ENCODE measurements at places on chromosomes 1 and 21. TPM values are rescaled to one million over a fixed set of nuclear protein-coding genes. Genes with fewer than 3 reads are reported as not detected.
A peak's percentile ranks its signal among the peaks of the same experiment; 100 is the strongest.

DNA sequence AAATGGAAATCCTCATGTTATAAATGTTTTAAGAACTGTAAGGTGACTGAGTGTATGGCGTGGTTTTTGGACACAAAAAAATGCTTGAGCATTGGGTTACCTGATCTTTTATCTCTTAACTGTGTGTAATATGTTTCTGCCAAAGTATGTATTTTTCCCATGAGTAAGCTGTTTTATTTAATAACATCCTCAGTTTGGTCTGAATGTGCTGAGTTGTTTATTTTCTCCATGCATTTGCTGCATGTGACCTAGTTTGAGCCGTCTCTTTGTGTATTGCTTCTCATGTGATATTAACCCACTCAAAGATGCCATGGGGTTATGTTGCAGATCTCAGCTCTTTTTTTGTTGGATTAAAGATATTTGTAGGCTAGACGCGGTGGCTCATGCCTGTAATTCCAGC, 6.1 kb upstream of the LYPLA2 start:
- no peaks in the 10 kb centered on the region for H3K27me3 ChIP-seq
- peaks cover 10% of the 10 kb centered on the region for H3K4me1 ChIP-seq
- no peak for DNase-seq
- H3K36me3 ChIP-seq = peaks cover 36% of the 10 kb centered on the region

DNA sequence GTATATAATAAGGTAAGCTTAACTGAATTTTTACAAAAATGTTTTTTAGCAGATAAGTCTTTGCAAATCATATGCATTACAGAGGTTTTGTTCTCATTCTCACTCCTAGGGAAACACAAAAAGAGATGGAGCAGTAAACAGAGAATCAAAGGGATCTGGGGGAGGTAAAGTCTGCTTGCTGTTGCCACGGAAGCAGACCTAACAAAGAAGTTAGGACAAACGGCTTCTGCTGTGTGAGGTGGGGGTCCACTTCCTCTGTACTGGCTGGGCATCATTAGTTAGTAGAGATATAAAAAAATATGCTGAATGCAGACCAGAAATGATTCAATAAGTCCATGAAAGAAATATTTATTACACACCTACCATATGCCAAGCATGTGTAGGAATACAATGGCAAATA, 34.2 kb downstream of the GJA5 start:
- no peak for DNase-seq
- H3K27ac ChIP-seq = no peak overlapping the region
- H3K36me3 ChIP-seq = no peaks in the 10 kb centered on the region
- H3K27me3 ChIP-seq = no peaks in the 10 kb centered on the region
- H3K4me3 ChIP-seq = no peak overlapping the region
- no peaks in the 10 kb centered on the region for H3K4me1 ChIP-seq

DNA sequence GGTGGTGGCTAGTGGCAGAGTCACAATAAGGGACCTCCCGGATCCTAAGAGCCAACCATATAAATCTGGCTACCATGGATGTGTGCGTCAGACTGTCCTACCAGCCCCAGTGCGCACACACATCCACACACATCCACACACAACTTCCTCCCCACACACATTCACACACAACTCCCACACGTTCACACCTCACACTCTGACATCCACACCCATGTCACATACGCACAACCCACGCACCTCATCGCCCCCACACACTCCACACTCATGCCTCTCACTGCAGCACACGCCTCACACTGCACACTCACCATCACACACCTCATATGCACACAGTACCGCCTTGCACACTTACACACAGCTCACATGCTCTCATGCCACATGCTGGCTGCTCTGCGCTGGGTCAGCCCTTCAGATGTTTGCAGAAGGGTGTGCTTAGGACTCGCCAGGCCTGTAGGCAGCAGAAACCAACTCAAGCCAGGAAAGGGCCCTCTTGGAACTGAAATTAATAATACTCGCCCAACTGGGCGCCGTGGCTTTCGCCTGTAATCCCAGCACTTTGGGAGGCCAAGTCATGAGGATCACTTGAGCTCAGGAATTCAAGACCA, 3.0 kb downstream of the LDLRAD2 start:
- DNase-seq = no peak
- H3K27ac ChIP-seq = no peak overlapping the region
- no peaks in the 10 kb centered on the region for H3K36me3 ChIP-seq
- no peaks in the 10 kb centered on the region for H3K27me3 ChIP-seq
- no peak overlapping the region for H3K4me3 ChIP-seq
- peaks cover 7% of the 10 kb centered on the region for H3K4me1 ChIP-seq

DNA sequence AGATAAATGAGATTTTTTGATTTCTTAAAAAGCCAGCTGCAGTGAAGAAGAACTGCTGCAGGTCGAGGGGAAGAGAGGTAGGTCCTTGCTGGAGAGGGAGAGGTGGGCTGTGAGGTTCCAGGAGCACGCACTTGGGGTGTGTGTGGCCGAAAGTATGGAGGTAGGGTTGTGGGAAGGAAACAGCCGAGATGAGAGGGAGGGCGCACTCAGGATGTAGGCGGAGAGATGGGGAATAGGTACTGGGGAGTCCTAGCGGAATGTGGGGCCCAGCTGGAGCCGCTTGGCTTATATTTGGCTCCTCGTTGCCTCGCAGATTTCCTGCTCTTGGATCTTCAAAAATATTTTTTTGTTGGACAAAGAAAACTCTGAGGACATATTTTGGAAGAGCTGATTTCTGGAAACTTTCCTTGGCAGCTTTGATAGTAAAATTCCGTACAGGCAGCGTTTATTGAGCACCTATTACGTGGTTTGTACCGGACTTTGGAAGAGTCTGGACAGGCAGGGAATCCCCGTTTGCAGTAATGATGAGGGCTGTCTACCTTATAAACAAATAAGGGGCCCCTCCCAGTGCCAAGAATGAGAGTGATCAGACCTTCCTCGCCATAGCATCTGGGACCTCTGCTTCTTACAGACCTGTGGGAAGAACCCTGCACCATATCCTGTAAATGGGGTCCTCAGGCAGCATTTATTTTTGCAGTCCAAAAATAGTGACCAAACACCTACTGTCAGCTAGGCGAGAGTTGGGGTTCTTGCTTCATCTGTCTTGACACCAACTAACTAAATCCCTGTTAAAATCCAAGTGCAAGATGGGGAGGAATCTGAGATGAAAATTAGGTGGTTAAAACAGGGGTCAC, 1.5 kb downstream of the LRRC8D start:
- peaks cover 16% of the 10 kb centered on the region for H3K4me1 ChIP-seq
- H3K36me3 ChIP-seq = no peaks in the 10 kb centered on the region
- peak overlapping the region; percentile 42 for H3K27ac ChIP-seq
- no peaks in the 10 kb centered on the region for H3K27me3 ChIP-seq

DNA sequence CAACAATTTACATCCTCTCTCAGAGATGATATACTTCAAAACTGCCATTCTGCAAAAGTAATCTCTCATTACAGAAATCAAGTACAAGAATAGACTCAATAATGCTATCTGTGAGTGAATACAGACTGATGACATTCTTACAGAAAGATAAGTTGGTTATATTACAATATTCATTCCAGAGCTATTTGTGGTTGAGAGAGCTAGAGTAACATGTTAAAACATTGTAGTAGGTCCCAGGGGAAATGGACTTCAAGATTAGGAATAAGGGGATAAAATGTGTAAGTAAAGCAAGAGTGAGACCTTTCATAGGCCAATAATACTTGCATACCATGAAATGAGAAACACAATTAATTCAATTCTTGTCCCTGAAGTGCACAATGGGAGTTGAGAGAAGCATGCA, 1.5 kb downstream of the F13B start:
- no peak for DNase-seq
- H3K4me3 ChIP-seq = no peak overlapping the region
- H3K27me3 ChIP-seq = no peaks in the 10 kb centered on the region
- H3K4me1 ChIP-seq = no peaks in the 10 kb centered on the region
- H3K27ac ChIP-seq = no peak overlapping the region

DNA sequence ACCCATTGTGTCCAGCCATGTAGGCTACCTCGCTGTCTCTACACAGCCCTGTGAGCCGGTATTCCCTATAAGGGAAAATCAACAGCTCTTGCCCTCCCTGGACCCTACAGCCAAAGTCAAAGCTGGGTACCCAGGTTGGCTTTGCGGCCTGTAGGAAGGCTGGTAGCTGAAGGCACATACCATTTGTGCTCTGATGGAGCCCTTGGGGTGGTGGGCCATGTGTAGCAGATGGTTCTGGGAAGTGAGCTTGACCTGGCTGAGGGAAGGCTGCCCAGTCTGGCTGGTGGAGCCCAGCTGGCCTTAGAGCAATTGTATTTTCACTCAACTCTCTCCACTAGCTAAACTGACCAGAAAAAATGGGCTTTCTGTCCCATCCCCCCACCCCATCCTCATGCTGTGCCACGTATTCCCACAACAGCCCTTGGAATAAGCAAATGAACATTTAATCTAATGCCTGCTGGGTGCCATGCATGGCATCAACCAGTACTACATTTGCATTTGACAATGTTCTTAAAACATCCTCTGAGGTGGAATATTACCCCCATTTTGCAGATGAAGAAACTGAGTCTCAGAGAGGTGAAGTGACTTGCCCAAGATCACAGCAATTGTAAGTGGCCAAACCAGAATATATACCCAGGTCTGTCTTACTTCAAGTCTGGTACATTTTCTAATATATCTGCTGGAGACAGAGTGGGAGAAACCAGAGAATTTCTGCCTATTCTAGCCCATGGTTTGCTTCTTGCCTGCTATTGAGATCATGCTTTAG, 56.8 kb downstream of the NDUFS5 start:
- no peak for DNase-seq
- H3K36me3 ChIP-seq = no peaks in the 10 kb centered on the region
- no peaks in the 10 kb centered on the region for H3K27me3 ChIP-seq
- peaks cover 31% of the 10 kb centered on the region for H3K4me1 ChIP-seq
- no peak overlapping the region for H3K4me3 ChIP-seq

DNA sequence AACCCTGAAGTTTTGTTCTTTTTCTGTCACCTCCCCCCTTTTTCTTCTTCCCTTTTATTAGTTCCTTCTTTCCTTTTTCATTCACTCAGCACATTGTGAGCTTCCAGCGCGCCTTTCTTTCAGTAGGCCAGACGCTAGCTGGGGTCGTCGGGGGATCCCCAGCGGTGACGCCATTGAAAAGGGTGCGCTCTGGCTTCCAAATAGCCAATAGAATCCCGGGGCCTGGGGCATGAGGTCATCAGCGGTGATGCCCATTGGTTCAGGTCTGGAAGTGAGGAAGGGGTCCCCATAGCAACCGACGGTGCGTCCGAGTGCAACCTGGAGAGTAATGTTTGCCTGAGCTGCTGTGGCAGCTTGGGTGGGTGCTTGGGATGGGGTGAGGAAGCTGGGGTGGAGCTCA, 6.9 kb upstream of the EFNA3 start:
- DNase-seq = no peak
- peaks cover 31% of the 10 kb centered on the region for H3K4me1 ChIP-seq
- H3K27me3 ChIP-seq = no peaks in the 10 kb centered on the region

DNA sequence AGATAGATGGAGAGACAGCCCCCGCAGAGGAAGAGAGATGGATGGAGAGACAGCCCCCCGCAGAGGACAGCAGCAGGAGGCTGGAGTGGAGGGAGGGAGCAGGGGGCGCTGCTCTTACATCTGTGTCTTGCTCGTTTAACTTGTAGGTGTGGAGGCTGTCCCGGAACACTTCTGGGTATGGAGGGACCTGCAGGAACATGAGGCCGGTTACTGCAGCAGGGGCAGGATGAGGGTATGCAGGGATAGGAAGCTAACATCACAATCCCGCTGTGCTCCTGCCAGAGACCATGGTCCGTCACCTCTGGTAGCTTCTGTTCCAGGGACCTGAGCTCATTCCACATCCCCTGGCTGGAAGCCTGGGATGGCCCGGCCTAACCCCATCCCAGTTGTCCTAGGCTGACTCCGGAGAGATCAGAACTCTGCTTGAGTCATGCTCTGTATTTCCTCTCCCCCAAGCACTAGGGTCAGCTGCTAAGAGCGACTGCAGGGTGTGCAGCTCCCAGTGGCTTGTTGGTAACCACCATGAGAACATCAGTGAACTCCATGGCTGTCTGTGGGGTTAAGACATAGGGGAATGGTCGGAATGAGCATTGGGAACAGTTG, 36.7 kb upstream of the GOLT1A start:
- no peaks in the 10 kb centered on the region for H3K36me3 ChIP-seq
- H3K27me3 ChIP-seq = no peaks in the 10 kb centered on the region
- H3K4me3 ChIP-seq = no peak overlapping the region
- no peak overlapping the region for H3K27ac ChIP-seq

DNA sequence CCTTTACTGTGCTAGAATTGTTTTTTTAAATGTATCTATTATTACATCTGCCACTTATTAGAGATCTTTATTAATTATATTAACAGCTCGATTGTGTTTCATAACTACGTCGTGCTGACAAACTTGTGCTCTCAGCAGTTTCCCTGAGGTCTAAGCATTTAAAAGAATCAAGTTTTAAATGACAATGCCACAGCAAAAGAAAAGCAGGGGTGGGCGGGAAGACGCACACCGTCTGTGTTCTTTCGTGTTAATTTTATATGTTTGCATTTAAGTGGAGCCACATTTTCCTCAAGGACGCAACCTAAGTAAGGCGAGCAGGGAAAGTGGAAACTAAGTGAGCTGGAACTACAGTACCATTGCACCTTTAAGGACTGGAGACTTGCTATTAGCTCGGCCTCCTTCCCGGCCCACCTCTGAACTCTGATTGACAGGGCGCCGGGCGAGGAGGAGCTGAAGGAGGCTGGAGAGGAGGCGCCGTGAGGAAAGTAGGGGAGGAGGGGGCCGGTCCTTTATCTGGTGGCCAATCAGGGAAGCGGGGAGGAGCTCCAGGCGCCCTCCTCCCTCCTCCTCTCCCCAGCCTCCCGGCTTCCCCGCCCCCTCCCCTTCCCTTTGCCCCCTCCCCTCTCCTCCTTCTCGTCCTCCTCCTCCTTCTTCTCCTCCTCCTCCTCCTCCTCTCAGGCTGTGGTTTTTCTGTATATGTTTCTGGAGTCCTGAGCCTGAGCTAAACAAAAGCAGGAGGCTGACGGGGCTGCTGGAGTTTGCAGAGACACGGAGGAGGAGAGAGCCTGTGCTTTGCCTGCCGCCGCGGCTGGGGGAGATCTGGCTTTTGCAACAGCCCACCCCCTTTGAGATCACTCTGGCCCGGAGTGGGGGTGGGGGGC, at the start of gene PBX1:
TSS of gene PBX1 (plus strand) at position 724 of the 881 bp plus-strand sequence.
- no peaks in the 10 kb centered on the region for H3K27me3 ChIP-seq
- H3K36me3 ChIP-seq = no peaks in the 10 kb centered on the region
- peak within 1 kb of the TSS; percentile 82 for H3K4me3 ChIP-seq
- H3K27ac ChIP-seq = peak within 1 kb of the TSS; percentile 95
- H3K4me1 ChIP-seq = peaks cover 17% of the 10 kb centered on the region
- DNase-seq = peak; percentile 100

GRCh38 chr1:14825396-14825795, 226.9 kb downstream of the KAZN start:
- peak overlapping the region; percentile 77 for H3K27ac ChIP-seq
- DNase-seq = no peak
- H3K4me1 ChIP-seq = no peaks in the 10 kb centered on the region
- no peak overlapping the region for H3K4me3 ChIP-seq
- no peaks in the 10 kb centered on the region for H3K36me3 ChIP-seq
- no peaks in the 10 kb centered on the region for H3K27me3 ChIP-seq

GRCh38 chr1:7805460-7805859, 21.4 kb downstream of the PER3 start:
- no peak overlapping the region for H3K27ac ChIP-seq
- no peak for DNase-seq
- no peaks in the 10 kb centered on the region for H3K27me3 ChIP-seq
- H3K4me1 ChIP-seq = no peaks in the 10 kb centered on the region

OR2L13 gene
- total RNA-seq = not detected

PTAFR gene
- total RNA-seq = 1.2 TPM

All from vagina (tissue), 2 donors.